ENCODE measurements at places on chromosomes 1 and 21.
A peak's percentile ranks its signal among the peaks of the same experiment; 100 is the strongest.

GRCh38 chr1:2826316-2826715 is 24.8 kb upstream of the TTC34 start:
- no peak for DNase-seq

DNA sequence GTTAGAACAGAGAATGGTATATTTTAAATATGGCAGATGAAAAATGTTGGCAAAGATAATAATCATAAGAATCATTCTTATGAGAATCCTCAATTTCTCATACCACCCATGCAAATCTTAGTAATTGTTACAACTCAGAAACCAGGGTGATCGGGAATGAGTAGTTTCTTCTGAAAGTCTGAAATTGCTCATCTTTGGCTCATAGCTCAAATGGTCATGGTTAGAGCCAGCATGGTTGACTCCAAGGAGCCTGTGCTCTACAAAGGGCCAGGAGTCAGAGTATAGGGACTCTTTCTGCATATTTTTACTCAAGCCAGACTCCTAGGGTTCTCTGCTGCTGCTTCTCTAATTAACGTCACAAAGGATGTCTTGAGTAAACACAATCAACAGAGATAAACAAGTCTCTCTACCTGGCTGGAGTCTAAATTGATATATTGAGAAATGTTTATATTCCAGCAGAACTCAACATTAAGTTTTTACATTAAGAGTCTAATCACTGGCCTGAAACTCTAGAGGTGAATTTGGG is 1.9 kb upstream of the ETV3 start:
- no peak for DNase-seq

- no peak for DNase-seq
These were observed 11.2 kb upstream of the CAPN2 start for GRCh38 chr1:223700942-223701637.

- DNase-seq, result no peak
These were observed 113.7 kb upstream of the DPYD start for GRCh38 chr1:98034505-98034904.

DNA sequence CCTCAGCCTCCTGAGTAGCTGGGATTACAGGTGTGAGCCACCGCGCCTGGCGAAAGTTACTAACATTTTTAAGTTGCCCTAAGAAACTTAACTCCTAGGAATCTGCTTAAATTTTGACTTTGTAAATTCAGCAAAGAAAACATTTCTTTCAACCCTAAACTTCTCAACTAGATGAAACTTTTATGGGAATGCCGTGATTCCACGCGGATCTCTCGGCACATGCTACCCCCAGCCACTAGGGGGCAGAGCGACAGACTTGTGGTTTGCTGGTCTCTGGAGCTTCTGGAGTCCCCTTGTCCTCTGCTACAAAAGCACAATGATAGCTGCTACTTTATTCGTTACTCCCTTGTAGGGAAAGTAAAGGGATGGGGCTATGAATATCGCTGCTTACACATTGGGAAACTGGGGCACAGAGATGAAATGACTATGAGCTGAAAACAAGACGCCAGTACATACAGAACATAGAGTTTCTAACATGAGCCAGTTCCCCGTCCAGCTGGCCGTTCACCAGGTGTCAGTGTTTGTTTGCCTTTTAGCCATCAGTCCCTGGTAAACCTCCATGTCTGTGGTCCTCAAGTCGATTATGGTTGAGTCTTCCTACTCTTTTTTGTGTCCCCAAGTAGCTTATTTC is 114.7 kb downstream of the PBX1 start:
- no peak for DNase-seq

- DNase-seq, result peak; percentile 65
These were observed at the start of gene FAM131C for GRCh38 chr1:16073490-16074119. FAM131C (minus strand) TSS chr1:16073651; CDS start chr1:16073442, 209 bp downstream.

DNA sequence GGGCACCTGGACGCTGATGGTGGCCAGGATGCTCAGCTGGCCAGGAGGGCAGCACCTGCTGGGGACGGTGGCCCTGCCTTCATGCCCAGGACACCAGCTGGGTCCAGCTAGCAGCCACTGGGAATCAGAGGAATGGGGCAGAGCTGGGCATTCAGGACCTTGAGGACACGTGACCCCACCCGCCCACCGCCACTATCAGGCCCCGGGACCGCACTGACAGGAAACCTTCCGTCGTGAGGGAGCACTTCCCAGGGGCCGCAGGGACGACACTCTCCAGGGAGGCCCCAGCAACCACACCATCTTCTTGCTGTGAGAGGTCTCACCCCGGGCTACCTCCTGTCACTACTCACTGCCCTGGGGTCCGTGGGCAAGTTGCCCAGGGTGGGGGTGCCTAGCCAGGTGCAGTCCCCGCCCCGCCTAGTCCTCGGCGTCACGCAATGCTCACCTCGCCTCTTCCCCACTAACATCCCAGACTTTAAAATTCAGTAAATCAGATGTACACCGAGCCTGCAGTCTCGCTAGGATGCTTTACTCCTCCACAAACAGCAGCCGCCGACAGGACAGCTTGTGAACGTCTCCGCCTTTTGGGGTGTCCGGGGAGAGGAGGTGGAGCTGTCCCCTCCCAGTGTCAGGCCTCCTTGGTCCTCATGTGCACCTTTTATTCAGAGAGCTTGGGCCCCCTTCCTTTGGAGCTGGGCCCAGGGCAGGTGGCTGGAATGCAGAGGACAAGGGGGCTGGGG is 4.9 kb downstream of the VWA1 start:
- no peak for DNase-seq

GRCh38 chr1:242435200-242435599 is 89.3 kb downstream of the PLD5 start:
- no peak for DNase-seq

GRCh38 chr1:63671514-63671913 is 78.3 kb downstream of the PGM1 start:
- DNase-seq, result no peak

DNA sequence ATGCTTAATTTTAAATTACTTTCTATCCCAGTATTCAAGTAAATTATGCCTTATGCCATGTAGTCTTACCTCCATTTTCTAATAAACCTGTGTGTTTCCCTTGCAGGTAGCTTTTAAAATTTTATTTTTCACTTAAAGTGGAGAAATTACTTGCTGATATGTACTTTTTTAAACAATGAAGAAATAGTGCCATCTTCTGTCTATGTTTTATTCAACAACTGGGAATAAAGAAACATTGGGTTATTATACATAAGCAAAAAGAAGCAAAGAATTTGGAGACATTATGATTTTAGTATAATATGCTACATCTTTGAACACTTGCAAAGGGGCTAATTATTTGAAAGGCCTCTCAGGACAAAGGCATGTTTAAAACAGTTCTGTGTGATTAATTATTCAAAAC is 1912.9 kb downstream of the MRPL39 start:
- DNase-seq, result no peak

DNA sequence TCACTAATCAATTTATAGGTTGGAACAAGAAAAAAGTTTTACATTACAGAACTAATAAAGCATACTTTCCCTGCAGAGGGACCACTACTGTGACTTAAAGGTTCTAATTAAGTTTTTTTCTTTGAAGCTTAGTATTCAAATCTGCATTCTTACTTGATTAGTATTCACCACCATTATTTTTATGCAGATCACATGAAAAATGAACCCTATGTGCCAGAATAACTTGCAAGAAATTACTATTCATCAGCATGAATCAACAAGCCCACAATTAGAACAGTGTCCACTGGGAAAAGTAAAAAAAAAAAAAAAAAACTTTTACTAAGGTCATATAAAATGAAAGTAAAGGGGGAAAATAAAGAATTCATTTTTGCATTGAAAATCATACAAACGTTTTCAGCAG is 90.8 kb downstream of the SMYD3 start:
- DNase-seq, result no peak

DNA sequence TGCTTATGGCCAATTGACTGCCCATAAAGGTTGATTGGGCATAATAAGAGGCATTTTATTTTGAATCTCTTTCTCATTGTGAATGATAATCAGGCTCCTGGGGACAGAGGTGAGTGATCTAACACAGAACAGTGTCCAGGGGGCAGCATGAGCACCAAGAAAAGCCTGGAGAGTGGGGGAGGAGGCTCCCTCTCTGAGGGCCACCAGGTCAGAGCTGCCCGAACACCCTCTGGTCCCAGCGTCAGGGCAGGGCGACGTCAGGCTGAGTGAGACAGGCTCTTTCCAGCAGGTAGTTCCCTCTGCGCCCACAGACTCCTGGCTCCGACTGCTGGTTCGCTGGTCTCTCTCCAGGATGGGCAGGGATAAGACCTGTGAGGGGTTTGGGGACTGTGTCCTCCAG is 250.2 kb upstream of the C1orf174 start:
- DNase-seq, result no peak

DNA sequence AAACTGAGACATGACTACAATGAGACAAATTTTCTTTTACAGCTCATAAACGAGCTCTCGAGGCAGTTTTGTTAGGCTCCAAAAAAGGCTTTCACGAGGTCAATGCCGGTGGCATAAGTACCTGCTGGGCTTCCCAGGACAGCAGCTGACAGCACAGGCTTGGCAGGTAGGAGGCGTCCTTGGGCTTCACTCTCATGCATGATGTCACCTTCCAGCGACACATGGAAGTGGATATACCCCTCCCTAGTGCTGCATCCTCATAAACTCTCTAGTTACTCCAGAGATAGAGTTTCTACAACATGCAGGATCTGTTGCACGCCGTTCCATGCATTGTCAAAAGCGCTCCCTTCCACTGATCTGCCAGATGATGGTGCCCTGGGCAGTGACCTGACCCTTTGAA is 112.5 kb upstream of the PAXBP1 start:
- no peak for DNase-seq

GRCh38 chr1:246609632-246610031 is 43.4 kb downstream of the CNST start:
- DNase-seq, result no peak

DNA sequence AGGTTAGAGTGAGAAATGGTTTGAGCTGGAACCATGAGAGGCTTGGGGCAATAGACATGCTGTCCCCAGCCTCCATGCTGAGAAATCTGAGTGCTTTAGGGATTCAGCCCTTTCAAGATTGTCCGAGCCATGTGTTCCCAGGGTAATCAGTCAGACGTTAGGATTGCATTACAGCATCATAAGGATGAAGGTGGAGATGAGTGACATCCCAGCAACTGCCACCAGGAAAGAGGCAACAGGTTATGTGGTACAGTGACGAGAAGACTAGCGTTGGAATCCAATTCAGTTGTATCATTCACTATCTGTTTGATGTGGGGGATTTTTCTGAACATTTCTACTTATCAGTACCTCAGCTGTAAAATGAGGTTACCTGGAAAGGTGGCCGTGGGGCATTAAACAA is 1.7 kb downstream of the CAMK1G start:
- DNase-seq, result no peak

DNA sequence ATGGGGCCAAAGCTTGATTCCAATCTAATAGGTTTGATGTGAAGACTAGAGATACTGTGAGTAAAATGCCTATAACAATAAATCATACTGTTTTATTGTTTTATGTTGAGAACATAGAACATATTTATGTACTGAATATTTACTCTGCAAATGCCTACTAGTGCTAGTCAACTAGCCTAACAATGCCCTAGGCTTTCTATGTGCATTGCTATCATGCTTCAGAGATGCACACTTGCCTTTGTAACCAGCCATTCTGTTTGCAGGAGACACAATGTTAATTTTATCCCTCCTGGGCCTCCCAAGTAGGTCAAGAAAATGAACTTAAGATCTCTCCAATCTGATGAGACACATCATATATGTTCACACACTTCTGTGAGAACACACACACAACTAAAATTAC is 530.8 kb upstream of the BEND5 start:
- no peak for DNase-seq

GRCh38 chr1:61318319-61319125 is 236.2 kb downstream of the NFIA start:
- DNase-seq, result peak; percentile 12

DNA sequence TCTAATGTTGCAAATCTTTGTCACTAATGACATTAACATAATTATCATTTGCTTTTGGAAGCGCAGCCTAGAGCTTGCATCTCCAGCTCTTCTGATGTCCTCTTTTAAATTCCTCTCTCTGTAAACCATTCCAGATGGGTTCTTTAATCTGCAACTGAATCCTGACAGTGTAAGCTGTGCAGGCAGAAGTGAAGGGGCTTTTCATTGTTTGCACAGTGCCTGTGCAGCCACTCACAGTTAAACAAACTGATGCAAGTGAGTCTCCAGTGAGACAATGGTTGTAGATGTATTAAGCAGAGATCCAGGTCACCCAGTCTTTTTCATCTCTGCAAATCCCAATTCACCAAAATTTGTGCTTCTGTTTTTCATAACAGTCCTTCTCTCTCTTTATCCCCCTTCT is 22.5 kb upstream of the FCRL5 start:
- no peak for DNase-seq

- DNase-seq, result no peak
These were observed at the start of gene LMOD1 for GRCh38 chr1:201946224-201946908. LMOD1 (minus strand) TSS chr1:201946548; CDS start chr1:201946340, 208 bp downstream.

DNA sequence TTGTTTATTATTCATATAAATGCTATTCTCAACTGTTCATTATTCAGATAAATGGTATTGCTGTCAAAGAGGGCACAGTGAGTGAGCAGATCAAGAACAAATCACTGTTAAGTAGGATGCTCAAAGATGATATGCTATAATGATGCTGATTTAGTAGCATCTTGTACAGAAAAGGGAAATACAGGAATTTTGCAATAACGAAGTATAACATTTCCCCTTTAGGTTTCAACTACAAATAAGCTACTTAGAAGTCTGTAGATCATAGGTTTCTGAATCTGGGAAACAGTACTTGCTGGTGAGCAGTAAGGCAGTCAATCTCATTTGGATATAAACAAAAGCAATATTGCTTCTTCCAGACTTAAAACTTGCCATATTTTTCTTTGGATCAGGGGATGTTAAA is 27.3 kb upstream of the RCOR3 start:
- no peak for DNase-seq

- no peak for DNase-seq
These were observed 253.4 kb upstream of the CSF3R start for GRCh38 chr1:36735939-36736730.

GRCh38 chr1:220707160-220707559 is 17.0 kb downstream of the C1orf115 start:
- no peak for DNase-seq
